ENCODE measurements at places on chromosomes 2 and 18.

- no peak for DNase-seq
Measured at GRCh38 chr2:42860319-42861094, 68.1 kb upstream of the HAAO start.

DNA sequence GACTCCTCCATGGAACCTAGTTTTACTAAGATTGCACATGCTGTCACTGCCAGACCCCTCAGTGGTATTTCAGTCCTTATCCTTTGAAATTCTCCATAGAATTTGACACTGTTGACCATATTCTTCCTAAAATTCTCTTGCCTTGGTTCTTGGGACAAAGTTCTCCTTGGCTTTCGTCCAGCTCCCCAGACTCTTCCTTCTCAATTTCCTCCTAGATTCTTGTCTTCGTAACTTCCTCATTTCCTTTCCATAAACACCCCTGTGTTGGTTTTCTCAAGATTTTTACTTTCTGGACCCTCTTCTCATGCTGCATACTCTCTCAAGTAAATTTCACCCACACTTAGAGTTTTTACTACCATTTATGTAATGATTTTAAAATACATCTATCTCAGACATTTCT is 96.6 kb upstream of the TWSG1 start:
- DNase-seq: no peak

DNA sequence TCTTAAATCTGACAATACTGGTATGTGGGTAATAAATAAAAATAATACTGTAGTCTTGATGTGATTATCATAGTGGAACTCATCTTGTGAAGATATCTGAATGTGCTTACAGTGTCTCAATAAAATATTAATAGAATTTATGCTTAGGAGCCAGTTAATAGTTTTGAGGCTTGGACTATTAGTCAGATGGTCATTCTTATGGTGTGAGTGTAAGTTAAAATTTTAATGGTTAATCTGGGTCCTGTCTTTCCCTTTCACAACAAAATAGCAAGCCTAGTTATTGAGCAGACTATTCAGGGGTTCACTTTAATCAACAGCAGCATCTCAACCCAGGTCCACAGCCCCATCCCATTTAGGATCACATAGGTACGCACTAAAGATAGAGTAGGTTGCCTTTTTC is 138.9 kb downstream of the HAUS1 start:
- DNase-seq: no peak

DNA sequence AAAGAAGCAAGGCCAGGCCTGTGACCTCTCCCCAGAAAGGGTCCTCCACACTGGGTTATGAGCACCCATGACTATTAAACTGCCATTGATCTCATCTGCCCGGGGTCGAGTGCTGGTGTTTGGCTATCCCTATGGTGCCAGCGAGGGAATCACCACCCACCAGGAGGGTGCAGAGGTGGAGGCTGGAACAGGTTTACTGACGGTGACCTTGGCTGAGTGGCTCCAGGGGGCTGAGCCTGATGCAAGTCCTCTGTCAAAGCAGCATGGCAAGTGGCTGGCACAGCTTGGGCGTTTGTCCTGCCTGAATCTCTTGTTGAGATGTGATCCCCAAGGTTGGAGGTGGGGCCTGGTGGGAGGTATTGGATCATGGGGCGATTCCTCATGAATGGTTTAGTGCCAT is 196.4 kb upstream of the HDAC4 start:
- no peak for DNase-seq

DNA sequence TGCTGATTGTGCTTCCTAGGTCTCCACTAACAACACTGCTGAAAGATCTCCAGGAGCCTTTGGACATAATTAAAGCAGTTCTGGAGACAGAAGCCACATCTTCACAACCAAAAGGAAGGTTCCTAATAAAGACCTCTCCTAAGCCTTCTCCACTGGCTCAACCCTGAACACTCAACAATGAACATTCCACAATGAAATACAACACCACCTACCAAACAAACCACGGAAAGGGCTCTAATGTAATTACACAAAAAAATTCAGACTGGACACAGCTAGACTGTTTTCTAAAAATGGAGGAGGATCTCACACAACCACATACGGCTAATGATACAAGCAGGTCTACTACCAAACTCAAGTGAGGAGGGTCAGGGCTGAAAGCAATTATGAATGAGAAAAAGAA is 43.6 kb downstream of the NOL10 start:
- DNase-seq: no peak

DNA sequence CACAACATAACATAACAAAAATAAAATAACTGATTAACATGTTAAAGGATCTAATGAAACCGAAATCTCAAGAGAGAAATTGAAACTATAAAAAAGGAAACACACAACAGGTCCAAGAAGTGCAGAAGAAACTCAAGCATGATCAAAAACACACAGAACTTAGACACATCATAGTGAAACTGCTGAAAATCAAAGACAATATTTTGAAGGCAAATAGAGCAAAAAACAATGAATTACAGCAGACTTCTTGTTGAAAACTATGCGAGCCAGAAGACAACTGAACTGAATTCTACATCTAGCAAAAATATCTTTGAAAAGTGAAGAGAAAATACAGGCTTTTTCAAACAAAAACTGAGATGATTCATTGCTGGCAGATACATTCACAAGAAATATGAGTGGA is 61.3 kb downstream of the UGP2 start:
- DNase-seq: no peak

DNA sequence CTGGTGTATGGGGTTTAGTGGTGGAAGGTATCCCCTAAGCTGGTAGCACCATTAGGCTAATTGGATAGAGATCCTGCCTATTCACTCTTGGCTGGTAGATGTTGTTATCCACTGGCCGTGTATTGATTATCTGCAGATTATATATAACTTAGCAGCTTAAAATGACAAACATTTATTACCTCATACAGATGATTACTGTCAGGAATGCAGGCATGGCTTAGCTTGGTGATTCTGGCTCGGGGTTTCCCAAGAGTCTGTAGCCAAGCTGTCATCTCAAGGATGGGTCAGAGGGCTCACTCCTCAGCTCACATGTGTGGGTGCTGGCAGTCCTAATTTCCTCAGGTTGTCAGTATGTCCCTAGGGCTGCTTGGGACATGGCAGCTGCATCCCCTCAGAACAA is 465.8 kb downstream of the PARD3B start:
- no peak for DNase-seq

DNA sequence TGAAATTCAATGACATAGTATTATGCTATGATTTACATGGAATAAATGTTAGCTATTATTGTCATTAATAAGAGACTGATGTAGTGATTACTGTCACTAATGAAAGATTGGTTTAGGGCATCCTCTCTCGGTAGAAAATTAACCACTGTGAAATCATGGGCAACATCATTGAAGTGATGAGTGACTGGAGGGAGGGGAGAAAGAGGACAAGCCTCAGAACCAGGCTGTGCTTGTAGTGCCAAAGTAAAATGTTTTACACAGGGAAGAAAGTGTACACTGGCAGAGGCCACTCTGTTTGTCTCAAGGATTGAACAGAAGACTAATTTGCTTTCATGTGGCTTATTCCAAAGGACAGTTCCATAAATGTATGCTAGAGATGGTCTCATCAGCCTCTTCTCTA is 456.2 kb upstream of the TCF4 start:
- no peak for DNase-seq

DNA sequence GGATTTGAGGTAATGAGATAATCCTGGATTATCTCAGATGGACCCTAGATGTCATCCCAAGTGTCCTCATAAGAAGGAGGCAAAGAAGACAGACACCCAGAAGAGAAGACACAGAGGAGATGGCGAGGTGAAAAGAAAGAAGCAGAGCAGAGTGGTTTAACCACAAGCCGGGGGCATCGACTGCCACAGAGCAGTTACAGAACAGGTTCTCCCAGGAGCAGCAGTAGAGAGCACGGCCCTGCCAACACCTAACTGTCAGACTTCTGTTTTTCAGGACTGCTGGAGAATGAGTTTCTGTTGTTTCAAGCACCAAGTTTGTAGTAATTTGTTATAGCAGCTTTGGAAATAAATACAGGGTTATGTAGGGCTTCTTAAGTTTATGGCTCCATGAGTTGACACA is 437.0 kb downstream of the THSD7B start:
- no peak for DNase-seq

- DNase-seq: no peak
Measured at GRCh38 chr2:207621501-207622039, 3.6 kb downstream of the METTL21A start.

DNA sequence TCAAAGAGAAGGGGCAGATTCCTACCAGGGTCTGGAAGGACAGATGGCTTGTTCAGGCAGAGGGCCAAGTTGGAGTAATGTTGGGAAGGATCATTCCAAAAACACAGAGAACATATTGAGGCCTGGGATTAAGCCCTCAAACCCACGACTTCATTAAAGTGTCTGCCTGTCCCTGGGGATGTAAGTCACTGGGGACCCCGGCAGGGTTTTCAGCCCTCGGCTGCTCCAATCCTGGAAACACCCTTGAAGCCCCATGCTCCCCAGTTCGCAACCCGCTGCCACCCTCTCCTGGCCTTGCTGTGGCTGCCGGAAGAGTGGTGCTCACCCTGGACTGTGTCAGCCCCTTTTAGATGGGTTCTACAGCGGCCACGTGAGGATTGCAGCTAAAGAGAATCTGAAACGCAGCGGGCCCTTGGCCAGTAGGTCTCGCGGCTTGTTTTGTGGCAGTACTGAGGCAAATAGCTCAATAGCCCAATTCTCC is 79.9 kb downstream of the EPAS1 start:
- DNase-seq: no peak

DNA sequence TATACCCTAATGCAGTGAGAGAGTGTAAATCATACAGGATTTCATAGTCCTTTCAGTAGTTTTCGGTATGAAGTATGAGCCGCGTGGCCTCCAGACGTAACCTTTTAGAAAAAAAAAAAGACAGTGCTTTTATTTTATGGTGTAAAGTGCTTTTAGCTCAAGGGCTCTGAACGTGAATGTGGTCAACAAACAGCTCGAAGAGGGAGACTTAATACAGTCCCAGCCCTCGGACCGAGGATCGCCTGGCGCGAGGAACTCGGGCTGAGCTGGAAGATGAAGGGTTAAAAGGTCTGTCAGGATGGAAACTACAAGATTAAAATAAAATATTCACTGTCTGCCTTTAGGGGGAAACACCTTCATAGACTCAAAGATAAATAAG is 4.0 kb upstream of the BCL11A start:
- no peak for DNase-seq

GRCh38 chr2:148796735-148797512 is 78.1 kb upstream of the KIF5C start:
- no peak for DNase-seq

Data from Caki2 (cell line).